ENCODE measurements at places on chromosomes 4 and X.

- peak; percentile 99 for DNase-seq
Measured at GRCh38 chrX:40912166-40912565, 173.1 kb upstream of the USP9X start.

DNA sequence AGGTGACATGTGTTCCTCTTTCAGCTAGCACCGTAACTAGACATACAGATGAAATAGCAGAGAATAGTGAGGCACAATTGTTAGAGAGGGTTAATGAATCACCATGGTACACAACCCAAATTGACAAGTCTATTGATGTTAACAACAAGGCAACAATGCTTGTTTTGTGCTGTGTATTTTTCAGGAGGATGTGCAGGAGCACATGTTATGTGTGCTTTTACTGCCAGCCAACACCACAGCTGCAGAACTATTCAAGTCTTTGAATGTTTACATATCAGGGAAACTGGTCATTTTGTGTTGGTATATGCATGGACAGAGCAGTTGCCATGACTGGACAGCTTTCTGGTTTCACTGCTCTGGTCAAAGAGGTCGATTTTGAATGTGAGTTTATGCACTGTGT lies 32.8 kb downstream of the STBD1 start:
- no peak for DNase-seq

DNA sequence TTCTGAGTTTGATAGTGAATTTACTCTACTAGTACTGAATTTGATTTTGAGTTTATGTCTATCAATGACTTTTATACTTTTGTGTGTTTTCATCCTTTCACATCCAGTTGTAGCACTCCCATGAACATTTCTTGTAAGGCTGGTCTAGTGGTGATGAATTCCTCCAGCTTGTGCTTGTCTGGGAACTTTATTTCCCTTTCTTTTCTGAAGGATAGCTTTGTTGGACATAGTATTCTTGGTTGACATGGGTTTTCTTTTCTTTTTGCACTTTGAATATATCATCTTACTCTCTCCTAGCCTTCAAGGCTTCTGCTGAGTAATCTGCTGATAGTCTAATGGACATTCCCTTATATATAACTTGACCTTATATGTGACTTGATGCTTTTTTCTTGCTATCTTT lies 32.5 kb upstream of the IL2 start:
- no peak for DNase-seq

- no peak for DNase-seq
Measured at GRCh38 chrX:100863326-100863864, 10.8 kb downstream of the NOX1 start.

DNA sequence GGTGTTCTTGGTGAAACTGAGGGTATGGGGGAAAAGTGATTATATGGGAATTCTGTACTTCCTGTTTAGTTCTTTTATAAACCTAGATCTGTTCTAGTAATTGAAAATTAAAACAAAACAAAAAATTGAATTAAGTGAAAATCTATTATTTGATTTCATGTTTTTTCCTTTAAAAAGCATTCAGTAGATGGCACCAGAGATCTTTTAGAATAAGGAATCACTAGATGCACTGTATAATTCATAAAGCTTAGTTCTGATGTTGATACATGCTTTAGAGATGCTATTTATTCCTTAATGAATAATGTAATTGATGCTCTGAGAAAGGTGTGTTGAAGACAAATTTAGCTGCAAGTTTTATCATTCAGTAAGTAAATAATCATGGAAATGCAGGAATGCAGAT lies 87.3 kb downstream of the LCORL start:
- DNase-seq = no peak

DNA sequence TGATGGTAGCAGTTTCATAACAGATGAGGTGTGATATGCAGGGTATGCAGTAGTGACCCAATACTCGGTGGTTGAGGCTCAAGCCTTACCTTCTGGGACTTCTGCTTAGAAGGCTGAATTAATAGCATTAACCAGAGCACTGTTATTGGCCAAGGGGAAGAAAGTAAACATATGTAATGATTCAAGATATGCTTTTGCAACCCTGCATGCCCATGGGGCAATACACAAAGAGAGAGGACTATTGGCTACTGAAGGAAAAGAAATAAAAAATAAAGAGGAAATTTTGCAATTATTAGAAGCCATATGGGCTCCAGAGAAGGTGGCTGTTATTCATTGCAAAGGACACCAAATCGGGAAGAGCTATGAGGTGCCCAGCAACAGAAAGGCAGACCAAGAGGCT lies 8.7 kb downstream of the GAGE10 start:
- DNase-seq = no peak

GRCh38 chrX:38452603-38453002 lies 100.2 kb downstream of the OTC start:
- DNase-seq = no peak

- DNase-seq = no peak
Measured at GRCh38 chrX:140362861-140363260, 142.0 kb downstream of the SOX3 start.

GRCh38 chrX:13474164-13474516 lies 95.3 kb upstream of the EGFL6 start:
- DNase-seq = no peak

DNA sequence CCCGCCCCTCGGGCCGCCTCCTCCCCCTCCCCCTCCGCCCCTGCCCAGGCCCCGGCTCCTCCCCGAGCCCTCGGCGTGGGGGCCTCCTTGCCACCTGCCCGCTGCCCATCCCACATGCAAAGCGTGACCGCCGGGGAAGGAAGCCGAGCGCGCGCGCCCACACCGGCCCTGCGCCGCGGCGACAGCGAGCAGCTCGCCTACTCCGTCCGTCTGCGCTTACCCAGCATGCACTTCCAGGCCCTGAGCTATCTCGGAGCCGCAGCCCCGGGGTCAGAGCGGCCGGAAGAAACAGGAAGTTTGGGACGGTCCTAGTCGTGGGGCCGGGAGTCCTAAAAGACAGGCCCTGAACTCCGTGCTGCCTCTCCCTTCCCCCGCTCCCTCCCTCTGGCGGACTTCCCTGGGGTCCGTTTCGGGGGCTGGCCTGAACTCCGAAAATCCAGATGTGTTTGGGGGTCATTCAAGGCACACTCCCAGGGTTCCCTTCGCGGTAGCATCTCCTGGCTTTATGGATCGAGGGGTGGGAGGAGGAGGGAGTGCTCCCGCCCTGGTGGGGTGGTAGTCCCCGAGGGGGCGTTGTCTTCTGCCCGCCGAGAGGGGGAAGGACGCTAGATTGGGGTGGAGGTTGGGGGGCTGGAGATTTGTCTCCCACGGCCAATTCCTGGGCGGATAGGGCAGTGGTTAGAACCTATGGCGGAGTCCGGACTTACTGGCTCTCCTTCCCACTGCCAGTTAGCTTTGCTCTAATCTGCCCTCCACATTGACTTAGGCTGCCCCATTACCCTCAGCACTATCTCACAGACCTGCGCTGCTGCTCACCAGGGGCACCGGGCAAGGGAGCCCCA lies 25.0 kb upstream of the BCORL1 start:
- DNase-seq = no peak

DNA sequence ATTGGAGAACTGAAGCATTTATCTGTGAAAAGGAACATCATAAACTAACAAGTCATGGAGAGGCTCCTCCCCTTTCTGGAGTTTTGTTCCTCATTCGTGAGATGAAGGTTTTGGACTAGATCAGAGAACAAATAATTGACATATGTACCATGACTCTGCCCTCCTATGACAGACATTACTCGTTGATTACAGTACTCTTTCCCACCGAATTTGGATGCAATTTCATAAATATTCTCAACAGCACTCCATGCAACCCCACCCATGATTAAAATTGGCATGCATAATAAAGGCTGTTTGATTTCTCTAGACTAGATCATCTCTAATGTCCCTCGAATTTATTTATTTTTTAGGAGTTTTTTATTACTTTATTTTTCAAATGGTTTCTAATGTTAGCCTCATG lies 258.9 kb upstream of the LDB2 start:
- no peak for DNase-seq

DNA sequence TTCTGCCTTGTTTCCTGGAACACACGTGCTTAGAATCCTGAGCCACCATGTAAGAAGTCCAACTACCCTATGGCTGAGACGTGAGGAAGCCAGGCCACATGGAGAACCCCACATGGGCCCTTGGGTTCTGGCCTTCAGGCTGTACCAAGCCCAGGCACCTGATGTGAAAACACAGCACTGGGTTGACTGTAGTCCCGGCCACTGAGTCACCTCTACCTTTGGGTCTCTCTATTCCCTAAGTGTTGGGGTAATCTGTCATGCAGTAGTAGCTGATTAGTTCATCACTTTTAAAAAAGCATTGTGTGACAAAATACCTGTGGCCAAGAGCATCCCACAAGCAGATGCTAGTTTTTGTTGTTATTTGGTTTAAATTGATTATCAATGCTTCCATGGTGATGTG lies 24.3 kb downstream of the CFAP97 start:
- no peak for DNase-seq

GRCh38 chr4:27484216-27484615 lies 623.6 kb downstream of the STIM2 start:
- DNase-seq = no peak

DNA sequence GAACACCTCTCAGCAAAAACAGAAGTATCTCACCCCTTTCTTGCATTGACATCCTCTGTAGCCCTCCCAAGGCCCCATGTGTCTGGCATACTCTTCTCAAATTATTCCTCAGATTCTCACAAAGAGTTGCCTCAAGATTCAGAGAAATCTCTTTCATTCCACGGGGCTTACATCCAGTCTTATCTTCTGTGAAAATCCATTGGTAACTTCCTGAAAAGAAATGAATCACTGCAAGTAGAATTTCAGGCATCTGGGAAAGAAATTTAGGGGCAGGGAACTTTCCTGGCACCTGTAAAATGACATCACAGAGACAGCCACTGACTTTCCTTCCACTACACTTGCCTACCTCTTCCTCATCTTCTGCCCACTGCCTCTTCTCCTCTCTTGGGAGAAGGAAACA lies 182.5 kb upstream of the ARHGEF9 start:
- DNase-seq = no peak

DNA sequence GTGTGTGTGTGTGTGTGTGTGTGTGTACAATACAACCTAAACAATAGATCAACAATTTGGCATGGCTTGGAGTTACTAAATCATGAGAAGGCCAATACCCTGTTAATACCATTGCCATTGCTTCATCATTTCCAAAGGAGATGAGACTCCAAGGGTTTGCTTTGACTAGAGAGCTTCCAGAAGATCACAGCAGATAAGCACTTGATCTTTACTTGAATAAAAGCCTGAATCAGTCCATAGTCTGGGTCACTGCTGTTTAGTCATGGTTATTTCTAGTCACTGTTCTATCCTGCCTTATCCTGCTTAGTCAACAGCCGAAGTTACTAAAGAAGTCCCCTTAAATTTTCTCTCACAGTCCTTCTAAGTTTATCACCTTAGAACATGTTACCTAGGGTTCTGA lies 58.2 kb downstream of the RAB40AL start:
- DNase-seq = no peak

- DNase-seq = no peak
Measured at GRCh38 chrX:33204889-33205288, 6.5 kb downstream of the DMD start.

- DNase-seq = no peak
Measured at GRCh38 chr4:40857956-40858355, 108.2 kb downstream of the NSUN7 start.

- DNase-seq = no peak
Measured at GRCh38 chr4:36432586-36432985, 151.2 kb downstream of the DTHD1 start.

DNA sequence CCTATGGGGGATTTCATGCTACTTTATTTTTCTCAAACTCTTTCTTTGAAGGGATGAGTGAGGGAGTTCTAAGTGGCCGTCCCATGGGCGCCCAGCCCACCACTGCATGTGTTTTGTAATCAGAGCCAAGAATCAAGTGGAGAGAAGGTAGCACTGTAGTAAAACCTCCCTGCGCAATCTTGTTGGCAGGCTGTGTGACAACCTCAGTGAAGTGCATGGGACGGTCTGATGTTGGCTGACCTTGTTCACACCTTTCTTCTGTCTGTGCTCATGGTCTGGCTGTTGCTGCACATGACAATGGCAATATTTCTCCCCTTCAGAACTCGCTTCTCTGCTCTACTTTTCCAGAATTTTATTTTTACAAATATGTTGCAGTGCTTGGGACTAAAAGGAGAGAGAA lies 71.2 kb upstream of the SHISA3 start:
- no peak for DNase-seq

GRCh38 chr4:150009533-150009932 lies 68.7 kb upstream of the DCLK2 start:
- no peak for DNase-seq

DNA sequence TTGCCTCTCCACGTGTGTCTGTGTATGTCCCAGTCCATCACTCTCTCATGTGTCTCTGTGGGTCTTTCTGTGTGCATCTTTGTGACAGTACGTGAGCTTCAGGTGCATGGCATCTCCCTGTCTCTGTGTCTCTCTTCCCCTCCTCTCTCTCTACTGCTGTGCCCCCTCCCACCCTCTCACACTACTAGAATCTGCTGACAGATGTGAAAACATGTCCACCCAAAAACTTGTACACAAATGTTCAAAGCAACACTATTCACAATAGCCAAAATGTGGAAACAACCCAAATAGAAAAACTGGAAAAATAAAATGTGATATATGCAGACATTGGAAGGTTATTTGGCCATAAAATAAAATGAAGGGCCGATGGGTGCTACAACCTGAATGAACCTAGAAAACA lies 10.0 kb downstream of the EVC start:
- DNase-seq = no peak

- DNase-seq = no peak
Measured at GRCh38 chrX:53294024-53294648, 12.8 kb upstream of the IQSEC2 start.

GRCh38 chrX:2261831-2262667 lies 238.7 kb downstream of the DHRSX start:
- DNase-seq = no peak

DNA sequence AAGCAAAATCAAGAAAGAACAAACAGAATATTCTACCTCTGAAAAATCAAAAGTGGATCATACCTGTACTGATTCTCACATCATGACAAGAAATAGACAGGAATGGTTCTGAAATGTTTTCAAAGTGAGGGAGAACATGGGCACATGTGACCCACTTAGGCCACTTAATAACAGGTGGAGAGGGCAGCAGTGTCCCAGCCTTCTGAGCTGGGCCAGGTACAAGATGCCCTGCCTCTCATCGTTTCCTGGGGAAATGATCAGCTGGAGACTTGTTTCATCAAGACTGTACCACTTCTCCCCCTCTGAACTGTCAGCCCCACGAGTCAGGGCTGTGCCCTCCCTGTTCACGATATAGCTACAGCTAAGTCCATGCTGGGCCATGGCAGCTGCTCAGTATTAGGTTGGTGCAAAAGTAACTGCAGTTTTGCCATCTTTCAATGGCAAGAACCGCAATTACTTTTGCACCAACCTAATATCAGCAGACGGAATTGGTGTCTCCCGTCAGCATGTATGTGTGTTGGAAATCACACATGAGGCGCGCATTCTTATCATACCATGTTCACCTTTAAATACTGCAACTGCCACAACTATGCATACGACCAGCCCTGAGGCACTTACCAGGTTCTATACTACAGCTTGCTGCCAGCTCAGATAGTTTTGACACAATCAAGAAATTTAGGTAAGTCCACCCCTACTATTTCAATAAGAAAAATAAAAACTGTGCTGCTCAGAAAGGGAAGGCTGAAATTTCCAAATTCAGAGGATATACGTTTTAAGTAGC lies 71.4 kb downstream of the GATB start:
- no peak for DNase-seq

GRCh38 chr4:13986548-13986947 lies 359.0 kb upstream of the BOD1L1 start:
- no peak for DNase-seq
